Activated naive CD4-positive, alpha-beta T cell treated with anti-CD3 and anti-CD28 coated beads, Interleukin-2, amount 50 U/mL, for 16 hours (primary cell): ENCODE measurements at places on chromosomes 2 and 18.

DNA sequence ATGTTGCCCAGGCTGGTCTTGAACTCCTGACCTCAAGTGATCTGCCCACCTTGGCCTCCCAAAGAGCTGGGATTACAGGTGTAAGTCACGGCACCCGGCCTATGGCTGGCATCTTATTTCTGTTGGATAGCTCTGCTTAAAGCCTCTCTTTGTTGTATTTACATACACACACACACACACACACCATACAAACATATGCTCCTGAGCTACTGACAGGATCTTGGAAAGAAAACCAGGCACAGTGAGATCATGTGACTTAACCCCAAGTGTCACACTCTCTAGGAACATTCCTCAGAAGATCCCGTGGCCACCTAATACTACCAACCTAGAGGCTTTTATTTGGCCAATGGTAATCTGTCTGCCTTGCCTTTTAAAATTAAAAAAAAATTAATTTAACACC, 85.1 kb upstream of the HAAO start:
- DNase-seq, result no peak

DNA sequence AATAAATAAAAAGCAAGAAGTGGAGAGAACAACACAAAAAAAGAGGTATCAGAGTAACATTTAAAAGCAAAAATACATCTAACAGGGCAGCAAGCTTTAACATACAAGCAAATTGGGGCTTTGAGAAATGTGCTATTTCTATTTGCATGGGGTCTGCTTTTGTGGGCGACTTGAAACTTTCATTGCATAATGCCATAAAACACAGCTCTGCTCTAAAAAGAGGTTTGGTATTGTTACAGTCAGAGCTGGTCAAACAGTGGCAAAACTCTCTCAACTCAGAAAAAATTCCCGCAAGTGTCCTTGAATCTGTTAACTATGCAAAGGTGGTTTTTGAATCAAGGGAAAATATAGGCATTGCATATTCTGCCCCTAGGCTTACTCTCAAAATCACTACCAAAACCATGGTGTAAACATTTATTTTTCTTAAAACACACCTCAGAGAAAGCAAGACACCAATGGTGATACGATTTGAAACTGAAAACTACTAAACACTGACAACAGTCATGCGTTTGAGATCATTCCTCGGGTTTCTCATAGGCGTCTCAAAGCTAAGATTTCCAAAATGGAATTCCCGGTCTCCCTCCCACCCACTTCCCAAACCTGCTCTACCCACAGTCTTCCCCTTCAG, 45.5 kb downstream of the RNF152 start:
- DNase-seq, result no peak

DNA sequence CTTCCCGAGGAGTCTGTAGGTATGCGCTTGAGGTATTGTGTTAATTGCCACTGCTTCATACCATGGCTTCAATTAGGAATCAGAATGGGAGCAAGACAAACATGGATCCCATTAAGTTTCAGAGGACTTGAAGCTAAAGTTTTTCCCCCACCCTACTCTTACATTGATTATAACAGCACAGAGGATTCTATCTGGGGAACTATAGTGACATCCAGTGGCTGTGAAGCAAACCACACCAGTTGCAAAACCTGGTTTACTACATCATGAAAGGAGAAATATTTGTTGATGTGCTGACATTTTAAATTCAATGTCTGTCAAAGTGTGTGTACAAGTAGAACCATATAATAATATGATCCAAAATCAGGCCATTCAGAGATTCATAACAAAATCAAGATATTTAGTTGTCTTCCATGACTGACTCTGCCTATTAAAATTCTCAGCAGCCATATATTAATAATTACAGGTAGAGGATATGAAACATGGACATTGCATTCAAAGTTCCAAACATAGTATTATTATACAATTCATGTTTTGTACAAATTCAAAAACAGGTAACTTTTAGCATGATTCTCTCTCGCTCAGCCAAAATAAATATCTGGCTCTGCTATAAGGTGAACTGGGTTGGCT, 82.9 kb downstream of the GRB14 start:
- no peak for DNase-seq

DNA sequence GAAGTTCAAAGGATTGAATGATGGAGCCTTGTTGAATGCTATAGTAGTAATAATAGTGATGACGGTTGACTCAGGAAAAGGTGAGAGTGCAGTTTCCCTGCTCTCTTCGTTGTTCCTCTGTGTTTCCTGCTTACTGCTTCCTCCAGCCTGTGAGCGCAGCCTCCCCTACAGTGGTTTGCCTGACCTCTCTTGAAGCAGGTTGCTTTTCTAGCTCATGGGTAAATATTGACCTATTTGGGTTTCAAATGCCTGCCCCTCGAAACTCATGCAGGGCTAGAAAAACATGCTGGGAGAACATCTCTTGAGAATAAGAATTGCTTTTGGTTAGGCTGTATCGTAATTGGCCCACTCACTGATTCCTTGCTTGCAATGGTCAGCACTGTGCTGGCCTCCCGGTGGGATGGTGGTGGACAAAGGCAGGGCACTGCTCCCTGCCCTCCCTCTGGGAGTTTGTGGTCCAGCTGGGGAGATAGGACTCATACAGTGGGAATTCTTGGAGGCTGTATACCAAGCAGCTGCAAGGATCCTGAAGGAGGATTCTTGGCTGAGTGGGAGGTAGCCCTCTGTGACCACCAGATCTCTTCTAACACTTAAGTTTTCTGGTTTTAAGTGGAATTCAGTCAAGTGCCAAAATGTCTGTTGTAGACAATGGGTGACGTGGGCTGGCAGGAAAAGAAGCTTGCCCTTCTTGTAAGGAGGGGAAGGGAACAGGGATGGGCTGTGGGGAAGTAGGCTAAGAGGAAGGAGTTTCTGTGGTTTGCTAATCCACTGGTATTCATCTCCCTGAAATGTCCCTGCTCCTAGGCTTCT, 5.4 kb upstream of the RNF181 start:
- no peak for DNase-seq

DNA sequence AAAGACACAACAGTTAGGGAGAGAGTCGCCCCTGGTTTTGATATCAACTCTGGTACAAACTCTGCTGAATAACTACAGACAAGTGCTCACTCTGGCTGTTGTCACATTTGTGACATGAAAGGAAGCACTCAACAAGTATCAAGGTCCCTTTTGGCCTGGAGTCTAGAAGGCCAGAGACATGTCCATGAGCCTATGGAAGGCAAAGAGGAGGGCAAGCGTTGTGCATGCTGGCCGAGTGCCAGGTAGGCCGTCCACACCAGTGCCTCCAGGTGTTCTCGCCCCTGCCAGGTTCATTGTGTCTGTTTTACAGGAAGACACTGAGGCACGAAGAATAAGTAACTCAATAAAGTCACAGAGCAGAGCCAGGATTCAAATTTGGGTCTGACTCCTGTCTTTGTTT, 21.1 kb downstream of the ILKAP start:
- no peak for DNase-seq

- no peak for DNase-seq
Observed at GRCh38 chr2:40454321-40454720, 2.4 kb upstream of the SLC8A1 start.

DNA sequence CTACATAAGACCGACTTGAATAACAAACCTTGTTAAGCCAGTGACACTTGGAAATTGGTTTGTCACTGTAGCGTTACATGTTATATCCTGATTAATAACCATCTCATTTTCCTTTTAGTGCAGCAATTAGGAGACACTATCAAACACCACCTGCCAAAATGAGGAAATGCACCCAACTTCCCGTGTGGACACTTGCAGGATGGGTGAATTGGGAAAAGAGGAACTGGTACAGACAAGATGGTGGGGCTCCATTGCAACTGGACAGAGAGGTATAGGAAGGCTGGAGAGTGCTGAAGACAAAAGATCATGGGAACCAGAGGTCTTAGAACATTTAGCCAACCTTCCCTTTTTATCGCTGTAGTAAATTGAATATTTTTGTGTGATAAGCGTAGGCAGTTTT, 816.3 kb upstream of the HS6ST1 start:
- no peak for DNase-seq

GRCh38 chr2:174122185-174122584, 126.1 kb downstream of the OLA1 start:
- DNase-seq, result no peak
